Hypothalamus (tissue), 51 donors: ENCODE measurements at places on chromosomes 13 and 19.

- no peak for DNase-seq
These were observed 12.2 kb downstream of the RHPN2 start for GRCh38 chr19:33052352-33052972.

- DNase-seq, result no peak
These were observed 259.9 kb downstream of the EFNB2 start for GRCh38 chr13:106275446-106276032.

DNA sequence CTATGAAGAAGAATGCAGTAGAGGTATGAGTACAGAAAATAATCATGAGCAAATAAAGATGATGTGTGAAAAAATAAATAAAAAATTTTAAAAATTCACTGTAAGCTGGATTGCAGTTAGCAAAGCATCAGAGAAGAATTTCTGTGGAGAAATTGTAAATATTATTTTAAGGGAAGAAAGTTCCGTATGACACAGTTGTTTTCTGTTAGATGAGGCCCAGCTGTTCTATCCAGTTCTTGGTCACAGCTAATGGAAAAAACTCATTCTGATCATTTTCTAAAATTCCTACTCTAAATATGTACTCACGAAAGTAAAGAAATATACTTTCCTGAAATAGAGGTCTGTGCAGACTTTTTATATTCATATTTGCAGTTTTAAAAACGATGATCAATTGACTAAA, 578.8 kb downstream of the DCT start:
- DNase-seq, result no peak

DNA sequence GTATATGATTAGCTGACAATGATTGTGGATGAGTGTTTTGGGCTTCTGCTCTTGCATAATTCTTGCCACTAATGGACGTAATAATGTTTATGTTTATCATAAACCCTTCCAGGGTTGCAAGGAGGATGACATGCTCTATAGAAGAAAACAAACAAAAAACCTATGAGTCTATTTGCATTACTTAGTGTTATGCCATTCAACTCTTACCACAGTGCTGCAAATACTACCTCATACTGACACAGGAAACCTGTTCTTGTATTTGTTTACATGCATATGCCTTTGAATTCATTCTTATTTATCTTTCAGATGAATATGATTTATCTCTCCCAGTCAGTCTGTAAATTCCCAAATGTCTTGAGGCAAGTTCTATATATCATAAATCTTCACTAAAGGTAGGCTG, 39.6 kb upstream of the FREM2 start:
- DNase-seq, result no peak

DNA sequence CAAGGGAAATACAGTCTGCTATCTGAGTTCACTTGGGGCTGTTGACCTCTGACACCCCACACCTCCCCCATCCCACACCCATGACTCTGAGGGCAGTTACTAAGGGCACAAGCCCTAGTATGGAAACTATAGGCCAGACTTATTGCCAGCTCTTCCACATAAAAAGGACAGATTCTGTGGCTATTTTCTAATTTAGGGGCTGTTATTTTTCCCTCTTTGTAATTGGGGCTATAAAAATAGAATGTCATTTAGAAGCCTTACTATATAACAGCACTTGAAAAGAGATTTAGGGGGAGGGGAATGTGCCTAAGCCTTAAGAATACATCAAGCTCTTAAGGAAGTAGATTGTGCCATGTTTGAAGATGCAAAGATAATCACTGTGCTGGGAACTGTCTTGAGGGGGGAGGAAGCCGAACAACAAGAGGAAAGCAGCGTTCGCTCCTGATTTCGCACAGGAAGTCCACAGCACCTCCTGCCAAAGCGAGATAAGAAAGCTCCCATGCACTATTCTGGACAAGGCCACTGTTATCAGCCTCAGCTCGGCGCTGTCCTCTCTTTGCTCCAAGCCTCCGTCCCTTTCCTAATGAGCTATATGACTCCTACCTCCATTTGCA, 86.6 kb downstream of the FLT1 start:
- no peak for DNase-seq

DNA sequence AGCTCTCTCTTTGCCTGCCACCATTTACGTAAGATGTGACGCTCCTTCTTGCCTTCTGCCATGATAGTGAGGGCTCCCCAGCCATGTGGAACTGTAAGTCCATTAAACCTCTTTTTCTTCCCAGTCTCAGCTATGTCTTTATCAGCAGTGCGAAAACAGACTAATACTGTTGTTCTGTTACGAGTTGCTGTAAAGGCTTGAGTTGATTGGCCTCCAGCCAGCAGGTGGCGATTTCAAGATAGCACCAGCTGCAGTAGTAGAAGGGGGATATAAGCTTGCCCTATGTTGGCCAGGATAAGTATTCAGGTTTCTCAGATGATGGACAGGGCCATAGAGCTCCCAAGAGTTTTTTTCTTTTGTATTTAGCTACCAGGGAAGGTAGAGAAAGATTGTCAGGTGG, 385.5 kb downstream of the MZT1 start:
- no peak for DNase-seq

DNA sequence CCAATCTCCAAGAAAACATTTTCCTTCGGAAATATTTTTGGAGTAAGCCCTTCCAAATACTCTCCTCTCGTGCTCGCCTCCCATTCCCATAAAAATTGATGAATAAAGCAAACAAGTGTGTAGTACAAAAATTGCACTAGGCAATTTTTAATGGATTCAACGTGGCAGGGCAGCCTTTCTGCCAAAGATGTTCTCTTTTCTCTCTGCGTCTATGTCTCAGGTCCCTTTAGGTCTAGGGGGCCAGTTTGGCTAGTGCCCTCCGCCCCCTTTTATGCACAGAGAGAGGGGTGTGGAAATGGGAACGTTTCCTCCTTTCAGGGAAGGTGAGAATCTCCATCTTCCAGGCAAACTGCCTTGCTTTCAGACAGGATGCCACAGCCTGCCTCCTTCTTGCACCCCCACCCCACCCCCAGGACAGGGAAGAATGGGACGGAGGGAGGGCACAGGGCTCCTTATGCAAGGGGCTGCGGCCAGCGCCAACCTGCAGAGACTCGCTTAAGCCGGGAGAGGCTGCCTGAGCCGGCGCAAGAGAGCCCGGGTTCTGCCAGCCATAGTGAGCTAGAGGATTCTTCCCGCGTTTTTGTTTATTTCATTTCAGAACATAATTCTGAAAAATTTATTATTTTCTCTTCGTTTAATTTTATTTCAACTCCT, 2.7 kb upstream of the ZIC2 start:
- DNase-seq, result no peak

- peak; percentile 53 for DNase-seq
These were observed 838 bp downstream of the PPP2R1A start for GRCh38 chr19:52190487-52191293.

GRCh38 chr13:46519182-46519581, 33.8 kb upstream of the LRCH1 start:
- DNase-seq, result no peak

GRCh38 chr13:77714119-77714755, 16.8 kb downstream of the SLAIN1 start:
- DNase-seq, result no peak

- DNase-seq, result no peak
These were observed 12.4 kb upstream of the ITM2B start for GRCh38 chr13:48220592-48220980.

DNA sequence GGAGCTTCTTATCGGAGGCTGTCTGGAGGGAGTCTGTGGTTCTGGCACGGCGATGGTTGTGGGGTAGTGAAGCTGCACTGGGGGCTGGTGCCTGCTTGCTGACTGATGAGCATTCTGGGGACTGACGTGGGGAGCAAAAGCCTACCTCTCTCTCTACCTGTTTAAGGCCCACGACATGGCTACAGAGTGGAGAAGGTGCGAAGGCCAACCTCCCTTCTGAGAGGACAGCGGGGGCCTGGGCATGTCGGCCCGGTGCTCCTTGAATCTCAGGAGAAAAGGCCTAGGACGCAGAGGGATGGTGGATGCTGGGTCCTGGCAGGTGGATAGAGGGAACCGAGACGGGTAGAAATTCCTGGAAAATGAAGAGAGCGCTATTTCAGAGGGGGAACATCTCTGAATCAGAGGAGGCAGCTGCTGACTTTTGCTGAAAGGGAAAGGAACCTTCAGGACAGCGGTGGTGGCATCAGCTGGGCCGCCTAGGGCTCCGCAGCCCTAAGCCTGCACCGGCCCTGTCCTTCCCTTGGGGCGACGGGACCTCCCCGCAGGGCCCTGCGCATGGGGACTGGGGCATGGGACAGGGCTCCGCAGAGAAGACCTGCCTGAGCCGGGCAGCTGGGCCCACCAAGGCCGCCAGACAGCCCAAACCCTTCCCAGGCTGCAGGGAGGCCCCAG, 35.0 kb upstream of the MEDAG start:
- DNase-seq, result no peak

GRCh38 chr13:43195551-43195950, 172.2 kb downstream of the DNAJC15 start:
- DNase-seq, result no peak

GRCh38 chr13:29569253-29570050, 26.0 kb downstream of the SLC7A1 start:
- no peak for DNase-seq

DNA sequence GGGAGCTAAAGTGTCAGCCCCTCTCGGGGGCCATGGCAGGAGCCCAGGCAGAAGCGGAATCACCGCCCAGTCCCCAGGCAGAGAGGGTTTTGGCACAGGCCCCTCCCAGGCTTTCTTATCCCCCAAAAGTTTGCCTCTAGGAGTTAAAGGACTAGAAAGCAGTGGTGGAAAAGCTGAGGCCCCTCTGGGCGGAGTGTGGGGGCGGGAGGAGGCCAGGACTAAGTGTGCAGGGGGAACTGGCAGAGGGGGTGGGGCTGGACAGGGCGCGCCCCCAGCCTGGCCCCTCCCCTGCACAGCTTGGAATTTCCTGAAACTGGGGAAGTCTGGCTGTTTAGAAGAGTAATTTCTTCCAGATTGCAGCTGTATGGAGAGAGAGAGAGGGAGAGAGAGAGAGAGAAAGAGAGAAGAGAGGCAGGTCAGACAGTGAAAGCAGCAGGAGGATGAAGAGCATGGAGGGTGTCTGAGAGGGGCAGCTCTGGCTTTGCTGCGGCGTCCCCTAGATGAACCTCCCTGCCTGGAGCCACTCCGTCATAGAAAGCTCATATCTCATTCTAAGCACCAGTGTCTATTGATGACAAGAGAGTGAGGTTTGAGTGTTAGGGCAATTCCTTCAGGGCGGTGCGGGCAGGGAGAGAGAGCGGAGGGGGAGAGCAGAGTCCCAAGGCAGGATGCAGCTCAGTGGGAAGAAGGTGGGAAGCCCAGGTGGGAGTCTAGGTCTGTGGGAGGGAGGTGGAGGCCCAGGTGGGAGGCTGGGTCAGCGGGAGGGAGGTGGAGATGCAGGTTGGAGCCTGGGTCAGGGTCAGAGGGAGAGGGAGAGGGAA, at the start of gene CDC42EP5:
Gene CDC42EP5 (minus strand): TSS at position 226 of the 821 bp plus-strand sequence. CDS start 7,749 bp downstream, outside the sequence.
- no peak for DNase-seq

DNA sequence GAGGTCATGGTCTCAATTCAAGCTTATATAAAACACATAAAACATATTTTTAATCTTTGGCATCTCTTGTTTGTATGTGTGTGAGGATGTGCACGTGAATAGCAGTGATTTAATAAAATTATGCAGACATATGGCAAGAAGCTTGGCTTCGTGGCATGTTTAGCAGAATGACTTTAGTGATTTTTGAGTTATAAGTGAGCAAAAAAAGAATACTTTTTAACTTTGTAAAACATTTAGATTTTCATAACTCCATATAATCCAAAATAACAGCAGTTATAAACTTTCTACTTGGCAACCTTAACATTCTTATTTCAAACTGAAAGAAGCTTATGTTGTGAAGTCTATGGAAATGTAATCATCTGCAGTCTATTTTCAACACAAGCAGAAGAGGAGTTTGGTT, 120.6 kb downstream of the SLITRK1 start:
- DNase-seq, result no peak

DNA sequence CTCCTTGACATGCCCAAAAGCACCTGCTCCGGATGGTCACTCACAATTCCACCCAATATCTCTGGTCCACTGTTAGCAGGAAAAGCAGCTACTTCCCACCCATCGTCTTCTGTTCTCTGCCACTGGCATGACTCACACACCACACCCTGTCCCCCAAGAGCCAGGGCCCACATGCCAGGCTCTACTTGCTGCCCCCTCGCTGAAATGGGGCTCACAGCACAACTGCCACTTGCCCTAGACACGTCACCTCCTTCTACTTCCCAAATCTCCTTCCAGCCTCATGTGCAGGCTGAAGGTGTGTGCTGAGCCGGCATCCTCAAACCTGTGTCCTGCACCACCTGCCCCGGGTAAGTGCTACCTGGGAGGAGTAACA, 65.0 kb downstream of the TBC1D4 start:
- DNase-seq, result no peak

DNA sequence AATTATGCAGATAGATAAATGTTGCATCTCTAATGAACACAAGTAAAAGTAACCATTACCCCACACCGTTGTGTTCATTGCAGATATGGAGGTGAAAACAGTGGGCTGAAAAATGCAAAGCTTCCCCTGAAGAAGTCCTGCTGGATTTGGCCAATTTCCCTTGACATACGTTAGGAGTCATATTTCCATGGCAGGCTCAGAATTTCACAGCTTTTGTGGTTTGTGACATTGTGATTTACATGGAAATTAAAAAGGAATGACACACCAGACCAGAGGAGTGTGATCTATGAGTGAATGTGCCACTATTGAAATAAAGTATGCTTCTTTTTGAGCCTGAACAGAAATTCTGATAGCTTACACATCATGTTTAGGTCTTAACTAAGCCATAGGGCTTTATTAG, 221.1 kb upstream of the TMTC4 start:
- no peak for DNase-seq

DNA sequence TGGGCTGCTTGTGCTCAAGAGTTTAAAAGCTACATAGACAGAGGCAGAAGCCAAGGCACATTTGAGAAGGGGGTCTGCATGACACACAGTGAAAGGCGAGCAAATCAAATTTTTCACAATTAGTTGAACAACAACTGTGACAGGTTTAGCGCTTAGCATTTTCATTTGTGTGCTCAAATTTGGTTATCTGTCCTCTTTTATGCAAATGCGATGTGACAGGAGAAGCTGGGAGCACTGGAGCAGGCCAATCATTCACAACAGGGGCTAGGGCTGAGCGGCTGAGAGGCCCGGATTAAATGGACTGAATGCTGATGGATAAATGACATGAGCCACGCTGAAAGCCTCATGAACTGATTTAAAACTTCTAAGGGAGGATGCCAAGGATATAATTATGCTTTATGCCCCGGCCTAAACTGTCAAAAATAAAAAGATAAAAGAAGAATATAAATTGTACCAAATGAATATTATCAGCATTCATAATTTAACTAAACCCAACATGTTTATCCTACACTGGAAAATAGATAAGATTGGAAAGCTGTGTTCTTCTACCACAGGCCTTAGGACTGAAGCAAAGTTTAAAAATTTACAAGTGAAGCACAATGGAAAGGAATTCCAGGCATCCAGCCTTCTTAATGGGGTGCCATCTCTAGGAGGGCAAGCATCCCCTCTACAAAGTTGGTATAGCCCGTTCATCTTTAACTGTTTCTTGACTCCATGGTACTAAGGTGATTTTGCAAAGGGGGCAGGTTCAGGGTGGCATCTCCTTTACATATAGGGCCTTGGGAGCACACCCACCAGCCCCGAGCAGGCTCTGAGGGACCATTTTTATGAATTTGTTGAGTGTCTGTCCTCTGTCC, 117.9 kb downstream of the RBM26 start:
- DNase-seq, result no peak

GRCh38 chr19:6406401-6406800, 13.4 kb upstream of the GTF2F1 start:
- DNase-seq, result no peak
